ENCODE measurements at places on chromosomes 12 and 14.

DNA sequence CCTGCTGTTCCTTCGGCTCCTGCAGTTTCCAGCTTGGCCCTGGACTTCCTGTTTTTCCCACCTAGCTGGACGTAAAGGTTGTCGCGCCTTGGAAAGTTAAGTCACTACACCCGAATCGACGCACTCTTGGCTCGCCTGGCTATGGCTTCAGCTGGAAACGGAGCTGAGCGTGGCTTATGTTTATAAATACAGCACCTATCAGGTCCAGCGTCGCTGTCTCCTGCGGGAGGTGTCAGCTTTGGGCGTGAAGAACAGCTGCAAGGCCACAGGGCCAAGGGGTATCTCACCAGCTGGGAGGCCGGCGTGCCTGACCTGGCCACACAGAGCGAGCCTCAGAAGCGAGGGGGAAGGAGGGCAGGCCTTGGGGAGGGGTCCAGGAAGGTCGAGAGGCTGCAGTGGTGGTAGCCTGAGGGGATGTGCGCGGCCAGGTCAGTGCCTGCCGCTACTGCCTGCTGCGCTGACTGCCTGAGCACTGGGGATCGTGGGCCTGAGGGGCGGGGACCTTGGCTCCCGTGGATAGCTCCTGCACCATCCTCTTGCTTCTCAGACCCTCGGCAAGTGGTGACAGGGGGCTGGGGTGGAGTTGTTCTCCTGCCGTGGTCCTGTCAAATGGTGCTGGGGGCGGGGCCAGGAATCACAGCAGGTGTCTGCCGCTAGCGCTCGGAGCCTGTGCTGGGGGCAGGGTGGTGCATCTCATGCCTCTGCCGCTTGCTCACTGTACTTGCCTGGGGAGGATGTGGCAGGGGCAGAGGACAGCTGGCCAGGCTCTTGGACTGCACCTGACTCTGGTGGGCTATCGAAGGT, 12.5 kb downstream of the PACS2 start:
- DNase-seq = no peak

DNA sequence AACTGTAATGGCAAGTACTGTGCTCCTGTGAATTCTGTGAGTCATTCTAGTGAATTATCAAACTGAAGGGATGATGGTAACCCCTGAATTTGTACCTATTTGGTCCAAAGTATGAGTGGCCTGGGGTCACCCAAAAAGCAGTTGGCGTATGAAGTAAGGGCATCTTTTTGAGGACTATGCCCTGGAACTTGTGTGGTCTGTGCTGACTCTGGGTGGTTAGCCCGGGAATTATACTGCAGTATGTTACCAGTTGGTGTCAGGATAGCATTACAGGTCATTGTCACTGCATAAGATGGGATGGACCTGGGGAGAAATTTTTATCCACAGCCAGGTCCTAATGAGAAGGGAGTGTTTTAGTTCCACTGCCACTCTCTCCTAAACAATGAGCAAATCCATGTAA, 174.7 kb downstream of the SSPN start:
- DNase-seq = no peak

- no peak for DNase-seq
Measured at GRCh38 chr12:22656831-22657230, 31.9 kb downstream of the ETNK1 start.

DNA sequence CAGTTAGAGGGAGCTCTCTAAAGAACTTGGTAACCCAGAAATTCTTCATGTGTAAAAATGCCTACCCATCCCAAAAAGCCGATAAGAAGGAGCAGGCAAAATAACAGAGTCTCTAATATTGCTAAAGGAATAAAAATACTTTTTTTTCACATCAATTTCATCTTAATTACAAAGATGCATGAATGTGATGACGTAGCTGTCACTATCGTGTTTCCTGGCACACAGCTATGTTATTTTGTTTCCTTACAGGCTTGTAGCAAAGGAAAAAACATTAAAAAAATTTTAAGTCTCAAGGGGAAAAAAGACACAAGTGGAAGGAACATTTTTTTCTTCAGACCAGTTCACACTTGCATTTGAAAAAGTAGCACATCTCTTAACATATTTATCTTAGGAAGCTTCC, 10.3 kb upstream of the LGALS3 start:
- no peak for DNase-seq

All from kidney glomerular epithelial cell (primary cell).